ENCODE measurements at places on chromosomes 12 and 14.

- peak; percentile 71 for DNase-seq
Measured at GRCh38 chr12:63963868-63964267, 119.4 kb downstream of the SRGAP1 start.

- DNase-seq: no peak
Measured at GRCh38 chr14:34270361-34270760, 191.7 kb downstream of the SPTSSA start.

- DNase-seq: no peak
Measured at GRCh38 chr14:87108726-87109125, 884.3 kb downstream of the GALC start.

GRCh38 chr12:7433276-7433822 is 10.6 kb downstream of the CD163L1 start:
- no peak for DNase-seq

GRCh38 chr14:49036984-49037516 is 549.1 kb downstream of the RPS29 start:
- no peak for DNase-seq

DNA sequence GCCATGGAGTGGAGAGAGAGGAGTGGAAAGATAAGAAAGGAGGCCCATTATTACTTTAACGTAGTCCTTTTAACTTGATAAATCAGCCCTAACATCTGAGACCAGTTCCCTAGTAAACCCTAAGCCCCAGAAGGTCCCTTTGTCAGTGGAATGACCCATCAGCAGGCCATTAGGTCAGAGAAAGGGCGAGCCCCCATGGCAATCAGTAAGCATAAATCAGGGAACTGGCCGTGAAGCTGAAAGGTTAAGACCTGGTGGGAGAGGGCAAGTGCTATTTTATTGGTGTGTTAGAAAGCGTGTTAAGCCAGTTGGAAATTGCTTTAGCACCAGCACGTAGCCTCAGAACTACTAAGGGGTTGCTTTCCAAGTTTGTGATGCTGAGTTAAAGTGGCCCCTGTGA is 708.0 kb downstream of the BCL11B start:
- DNase-seq: no peak

DNA sequence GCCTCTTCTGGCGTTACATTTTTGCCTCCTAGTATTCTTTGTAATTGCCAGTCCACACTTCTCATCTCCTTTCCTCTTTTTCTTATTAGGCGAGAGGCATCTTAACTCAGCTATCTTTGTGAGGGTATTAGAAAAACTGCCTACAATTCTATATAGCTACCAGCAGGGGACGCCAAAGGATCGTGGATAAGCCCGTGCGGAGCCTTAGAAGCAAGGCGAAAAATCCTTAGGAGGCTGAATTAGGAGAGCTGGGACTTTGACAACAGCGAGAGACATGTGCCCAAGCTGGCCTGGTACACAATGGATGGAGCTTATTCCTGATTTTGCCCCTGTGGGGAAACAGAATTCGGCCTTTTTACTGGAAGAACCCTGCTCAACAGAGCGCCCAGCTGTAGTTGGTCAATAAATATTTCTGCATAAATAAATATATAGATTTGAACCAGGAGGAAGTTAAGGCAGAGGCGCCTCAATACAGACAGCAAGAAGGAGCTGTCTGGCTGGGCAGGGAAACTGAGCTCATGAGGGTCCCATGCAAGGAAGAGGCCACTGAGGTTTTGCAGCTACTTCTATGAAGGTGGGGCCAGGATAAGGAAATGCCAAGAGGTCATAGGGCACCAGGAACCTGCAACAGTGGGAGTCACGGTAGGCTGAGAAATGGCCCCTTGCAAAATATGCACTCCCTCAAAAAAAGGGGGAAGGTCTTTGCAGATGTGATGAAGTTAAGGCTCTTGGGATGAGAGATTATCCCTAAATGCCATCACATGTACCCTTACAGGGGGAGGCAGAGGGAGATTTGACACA is 14.6 kb upstream of the RBM19 start:
- peak; percentile 47 for DNase-seq

DNA sequence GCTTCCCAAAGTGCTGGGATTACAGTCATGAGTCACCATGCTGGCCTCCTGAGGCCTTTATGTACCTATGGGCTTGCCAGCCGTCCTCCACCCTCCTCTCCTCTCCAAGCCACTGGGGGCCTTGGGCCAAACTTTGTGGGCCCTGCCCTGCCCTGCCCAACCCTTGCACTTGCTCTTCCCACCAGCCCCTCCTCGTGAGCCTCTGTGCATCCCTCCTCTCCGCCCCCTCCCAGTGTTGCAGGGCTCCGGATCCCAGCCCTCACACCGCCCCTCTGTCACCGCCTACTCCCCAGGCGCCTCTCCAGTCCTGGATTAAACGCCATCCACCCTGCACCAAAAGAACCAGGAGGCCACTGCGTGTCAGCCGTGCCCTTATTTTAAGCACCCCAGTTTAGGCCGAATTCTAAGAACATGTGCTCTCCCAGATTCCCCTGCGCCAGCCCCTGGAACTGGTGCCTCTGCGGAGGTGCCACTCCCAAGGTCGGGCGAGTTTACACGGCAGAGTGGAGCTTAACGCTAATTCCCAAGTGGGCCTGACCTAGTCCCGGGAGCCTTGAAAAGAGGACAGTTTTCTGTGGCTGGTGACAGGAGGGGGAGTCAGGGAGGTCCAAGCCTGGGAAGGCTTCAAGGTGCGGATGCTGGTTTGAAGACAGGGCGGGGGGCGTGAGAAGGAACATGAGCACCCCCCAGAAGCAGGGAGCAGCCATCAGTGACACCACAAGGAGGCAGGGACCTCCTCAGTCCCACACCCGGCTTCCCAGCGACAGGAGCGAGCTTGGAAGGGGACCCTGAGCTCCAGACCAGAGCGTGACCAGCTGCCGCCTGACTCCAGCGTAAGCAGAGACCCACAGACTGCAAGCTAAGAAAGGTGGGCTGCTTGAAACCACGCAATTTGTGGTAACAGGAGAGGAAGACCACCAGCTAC is 21.2 kb upstream of the CDCA4 start:
- DNase-seq: no peak

DNA sequence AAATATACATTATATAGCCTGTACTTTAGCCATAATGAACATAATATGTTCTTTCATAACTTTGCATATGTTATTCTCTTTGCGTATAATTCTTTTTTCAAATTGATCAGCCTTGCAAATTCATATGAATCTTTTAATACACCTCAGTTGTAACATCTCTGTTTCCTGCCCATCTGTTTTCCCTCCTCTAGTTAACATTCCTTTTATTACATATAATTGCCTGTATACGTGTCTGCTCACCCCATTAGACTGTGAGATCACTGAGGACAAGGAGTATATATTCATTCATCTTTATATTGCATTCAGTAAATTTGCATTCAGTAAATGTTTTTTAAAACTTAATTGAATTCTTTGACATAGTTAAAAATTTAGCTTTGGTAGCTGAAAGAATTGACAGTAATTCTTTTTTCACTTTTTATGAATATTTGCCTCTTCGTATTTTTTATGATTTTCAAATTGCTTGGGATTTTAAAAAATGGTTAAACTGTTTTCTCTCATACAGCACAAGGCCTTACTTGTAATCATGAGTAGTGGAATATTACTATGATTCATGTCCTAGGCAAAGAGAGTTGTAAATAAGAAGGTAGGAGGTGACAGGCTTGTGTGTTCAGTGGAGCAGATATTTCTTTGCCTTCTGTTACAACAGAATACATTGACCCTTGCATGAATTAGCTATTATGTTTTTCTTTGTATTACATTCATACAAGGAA is 32.8 kb upstream of the KLHL42 start:
- DNase-seq: no peak
